ENCODE measurements at places on chromosomes 1 and 21.

- DNase-seq: no peak
Observed at GRCh38 chr1:234509457-234510328, 30.7 kb upstream of the TARBP1 start.

DNA sequence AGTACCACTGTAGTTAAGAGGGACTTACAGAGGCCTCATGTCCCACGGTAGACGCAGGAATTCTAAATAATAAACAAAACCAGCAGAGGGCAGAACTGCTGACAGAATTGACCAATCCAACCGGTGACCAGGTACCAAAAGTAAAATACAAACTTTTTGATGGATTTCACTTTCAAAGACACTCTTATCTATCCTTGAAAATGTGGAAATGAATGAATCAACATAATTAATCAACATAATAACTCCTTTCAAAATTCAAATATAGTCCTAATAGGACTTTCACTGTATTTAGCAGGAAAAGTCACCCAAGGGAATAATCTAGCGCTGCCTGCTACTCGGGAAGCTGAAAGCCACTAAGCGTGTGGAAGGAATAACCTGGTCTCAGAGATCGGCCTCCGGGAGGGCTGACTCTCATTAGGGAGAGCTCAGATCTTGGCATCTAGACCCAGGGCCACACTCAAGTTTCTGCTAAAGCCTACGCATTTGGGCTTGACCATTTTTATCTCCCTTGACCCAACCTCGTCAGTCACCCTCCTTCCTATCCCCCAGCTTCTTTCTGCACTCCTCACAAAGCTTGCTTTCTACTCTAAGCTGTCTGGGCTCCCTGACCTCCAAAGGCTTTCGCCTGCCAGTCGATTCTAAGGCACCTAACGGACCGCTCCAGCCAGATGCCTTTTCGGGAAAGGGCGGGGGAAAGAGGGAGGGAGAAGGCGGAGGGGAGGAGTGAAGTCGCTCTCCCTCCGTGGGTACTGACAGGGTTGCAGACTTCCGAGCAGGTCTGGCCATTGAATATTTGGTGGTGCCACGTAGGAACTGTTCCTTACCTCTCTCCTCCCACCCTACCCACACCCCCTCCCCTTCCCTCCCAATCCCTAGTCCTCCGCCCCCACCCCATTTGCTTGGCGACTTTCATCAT lies 1.6 kb downstream of the COL11A1 start:
- no peak for DNase-seq

DNA sequence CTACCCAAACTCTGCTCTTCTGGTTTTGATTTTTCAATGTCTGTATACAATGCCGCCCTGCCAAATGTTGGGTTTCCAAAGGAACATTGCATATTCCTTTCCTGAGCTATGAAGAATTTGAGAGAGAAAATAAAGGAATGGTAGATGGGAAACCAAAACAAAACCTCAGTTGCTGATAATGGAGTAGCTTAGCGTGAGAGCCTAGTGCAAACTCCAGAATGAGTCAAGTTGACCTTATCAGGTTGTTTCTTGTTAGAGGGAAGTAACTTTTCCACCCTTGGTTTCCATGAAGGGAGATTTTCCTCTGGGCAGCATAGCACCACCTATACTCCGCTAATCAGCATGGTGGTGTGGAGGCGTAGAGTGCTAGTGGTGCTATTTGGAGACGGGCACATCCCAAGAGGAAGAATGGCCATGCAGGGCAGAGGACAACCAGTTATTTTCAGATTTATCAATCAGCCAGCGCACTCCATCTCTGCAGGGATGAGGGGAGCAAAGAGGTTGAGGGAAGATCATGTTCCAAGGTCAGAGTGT lies 51.6 kb downstream of the BACH1 start:
- no peak for DNase-seq

DNA sequence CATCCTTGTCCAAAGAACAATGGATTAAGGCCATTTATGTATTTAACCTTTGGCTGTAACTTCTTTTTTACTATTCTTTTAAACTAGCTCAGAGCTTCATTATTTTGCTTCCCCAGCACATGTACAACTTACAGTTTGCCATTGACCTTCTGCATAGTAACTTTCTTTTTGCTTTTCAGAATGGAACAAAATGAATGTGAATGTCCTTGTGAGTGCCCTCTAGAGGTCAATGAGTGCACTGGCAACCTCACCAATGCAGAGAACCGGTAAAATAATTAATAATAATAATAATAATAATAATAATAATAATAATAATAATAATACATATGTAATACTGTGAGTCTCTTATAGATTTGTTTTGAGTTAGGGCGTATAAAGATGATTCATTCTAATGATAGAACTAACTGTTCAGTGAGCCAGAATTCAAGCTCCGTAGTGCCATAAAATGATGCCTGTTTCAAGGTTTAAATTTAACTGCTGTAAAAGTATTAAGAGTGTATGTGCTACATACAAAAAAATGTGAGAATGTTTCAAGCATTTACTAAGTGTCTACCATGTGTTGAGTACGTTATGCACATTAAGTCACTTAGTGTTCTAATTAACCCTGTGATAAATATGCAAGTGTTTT lies 69.0 kb upstream of the RAVER2 start:
- no peak for DNase-seq

GRCh38 chr1:235069577-235070563 lies 58.8 kb downstream of the TOMM20 start:
- DNase-seq: no peak

Data from putamen (tissue), 1 donor.